Activated T-helper 1 cell treated with anti-CD3 and anti-CD28 coated beads, Interleukin-2, amount 50 U/mL, for 16 hours (primary cell): ENCODE measurements at places on chromosomes 2 and 18.

- no peak for DNase-seq
Observed at GRCh38 chr2:8456151-8457091, 225.4 kb upstream of the ID2 start.

DNA sequence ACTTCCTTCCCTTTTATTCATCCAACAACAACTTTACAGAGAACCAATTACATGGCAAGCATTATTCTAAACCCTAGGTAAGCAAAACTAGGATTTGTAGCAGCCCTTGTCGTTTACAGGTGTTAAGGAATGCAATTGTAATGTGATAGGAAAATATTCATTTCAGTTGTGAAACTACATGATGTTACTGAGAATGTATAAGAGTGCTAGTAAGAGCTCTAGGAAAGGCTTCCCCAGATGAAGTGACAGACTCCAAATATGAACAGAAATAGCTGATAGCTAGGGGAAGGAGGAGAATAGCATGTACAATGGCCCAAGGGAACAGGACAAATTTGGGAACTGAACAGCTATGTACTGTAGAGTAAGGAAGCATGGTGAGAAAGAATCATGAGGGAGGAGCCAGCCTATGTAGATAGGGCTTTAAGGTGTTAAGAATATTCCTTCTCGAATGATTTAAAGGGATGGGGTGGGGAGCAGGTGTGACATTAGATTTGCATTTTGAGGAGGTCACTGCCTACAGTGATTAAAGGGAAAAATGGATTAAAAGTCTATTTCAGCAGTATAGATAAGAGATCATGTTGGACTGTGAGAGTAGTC lies 31.7 kb downstream of the RPE start:
- DNase-seq: no peak

- DNase-seq: no peak
Observed at GRCh38 chr18:48583573-48583972, 44.7 kb downstream of the CTIF start.

DNA sequence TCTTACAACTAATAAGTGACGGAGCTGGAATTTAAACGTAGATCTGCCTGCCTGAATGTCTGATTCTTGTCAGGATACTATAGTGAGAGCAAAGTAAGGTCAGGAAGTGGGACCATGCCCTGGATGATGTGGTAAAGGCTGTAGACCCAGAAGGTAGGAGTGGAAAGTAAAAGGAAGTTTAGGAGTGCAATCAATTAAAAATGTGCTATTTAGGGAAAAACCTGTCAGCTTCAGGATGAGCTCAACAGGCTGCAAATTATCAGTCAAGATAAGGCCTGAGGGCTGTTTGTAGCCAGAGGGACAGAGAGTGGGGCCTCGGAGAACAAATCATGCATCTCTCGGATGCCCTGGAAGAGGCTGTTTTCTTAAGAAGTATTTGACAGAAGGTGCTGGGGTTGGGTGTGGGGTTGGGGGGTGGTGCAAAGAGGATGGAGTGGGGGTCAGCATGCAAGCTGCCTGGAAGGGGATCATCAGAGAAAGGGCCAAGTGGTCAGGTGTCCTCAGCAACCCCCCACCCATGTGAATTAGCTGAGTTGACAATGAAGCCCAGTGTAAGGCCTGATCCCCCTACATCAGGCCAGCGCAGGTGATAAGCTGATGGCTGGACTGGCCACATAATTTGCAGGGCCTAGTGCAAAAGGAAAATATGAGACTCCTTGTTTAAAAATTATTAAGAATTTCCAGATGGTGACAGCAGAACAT lies 53.2 kb upstream of the MAPRE3 start:
- no peak for DNase-seq

- no peak for DNase-seq
Observed at GRCh38 chr2:78416625-78417300, 608.7 kb upstream of the REG3G start.

- DNase-seq: no peak
Observed at GRCh38 chr2:27638037-27638637, 9.3 kb downstream of the GPN1 start.

- no peak for DNase-seq
Observed at GRCh38 chr2:171367692-171368091, 66.1 kb downstream of the METTL8 start.

DNA sequence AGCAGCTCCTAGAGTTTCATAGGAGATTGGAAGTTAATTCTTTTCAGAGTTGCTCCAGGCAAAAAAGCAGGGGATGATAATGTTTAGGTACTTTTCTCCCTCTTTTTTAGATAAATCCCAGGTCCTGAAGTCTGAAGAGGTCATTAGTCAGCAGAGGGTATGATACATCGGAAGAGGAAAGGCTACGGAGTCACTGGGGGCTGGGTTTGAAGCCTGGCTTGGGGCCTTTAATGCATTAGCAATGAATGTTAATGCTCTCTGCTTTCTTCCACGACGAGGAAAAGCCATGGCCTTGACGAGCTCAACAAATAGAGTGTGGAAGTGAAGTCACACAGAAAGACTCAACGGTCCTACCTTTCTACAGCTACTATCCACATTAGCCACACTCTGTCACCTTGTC lies 235.1 kb downstream of the NCKAP5 start:
- DNase-seq: no peak

DNA sequence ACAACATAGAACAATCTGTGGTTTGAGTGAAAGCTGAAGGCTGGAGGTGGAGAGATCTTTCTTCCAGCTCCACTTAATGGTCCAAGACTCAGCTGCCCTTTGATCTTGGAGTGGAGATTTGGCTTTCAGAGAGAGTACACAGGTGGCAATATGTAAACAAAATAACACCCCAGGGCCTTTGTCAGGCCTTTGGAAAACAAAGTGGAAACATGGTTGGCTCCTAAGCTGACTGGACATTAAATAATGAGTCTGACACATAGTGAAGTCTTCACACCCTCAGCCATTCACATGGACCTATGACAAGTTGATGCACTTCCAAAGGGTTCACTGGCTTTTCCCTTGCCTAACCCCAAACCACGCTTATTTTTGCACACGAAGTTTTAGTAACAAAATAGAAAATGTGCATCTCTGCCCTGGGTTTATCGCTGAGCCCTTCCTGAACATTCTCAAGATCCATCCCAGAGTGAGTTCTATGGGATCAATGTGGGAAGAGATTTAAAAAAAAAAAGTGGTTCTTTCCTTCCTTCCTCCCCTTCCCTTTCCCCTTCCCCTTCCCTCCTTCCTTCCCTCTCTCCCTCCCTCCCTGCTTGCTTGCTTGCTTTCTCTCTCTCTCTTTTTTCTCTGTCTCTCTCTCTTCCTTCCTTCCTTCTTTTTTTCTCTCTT lies 201.3 kb upstream of the NT5C1B start:
- DNase-seq: no peak
